ENCODE measurements at places on chromosomes 16 and 17.

DNA sequence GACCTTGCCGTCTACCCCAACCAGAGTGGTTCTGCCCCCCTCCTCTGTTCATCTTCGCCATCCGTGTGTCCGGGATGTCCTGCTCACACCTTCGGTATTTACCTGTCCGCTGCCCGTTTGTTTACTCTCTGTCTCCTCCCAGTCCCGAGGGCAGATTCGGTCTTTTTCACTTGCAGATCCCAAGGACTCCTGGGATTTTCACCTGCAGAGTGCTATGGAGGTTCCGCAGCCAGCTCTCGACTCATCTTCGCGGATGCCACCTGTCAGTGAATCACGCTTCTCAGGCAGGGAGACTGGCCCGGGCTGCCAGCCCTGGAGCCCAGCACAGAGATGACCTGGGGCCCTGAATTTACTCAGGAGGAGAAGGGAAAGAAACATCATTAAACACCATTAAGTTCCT, 8.1 kb downstream of the CRISPLD2 start:
- H3K27ac ChIP-seq, result no peak overlapping the region
- no peaks in the 10 kb centered on the region for H3K27me3 ChIP-seq
- no peaks in the 10 kb centered on the region for H3K4me1 ChIP-seq
- DNase-seq, result no peak
- H3K36me3 ChIP-seq, result no peaks in the 10 kb centered on the region
- H3K4me3 ChIP-seq, result no peak overlapping the region

- no peak overlapping the region for H3K27ac ChIP-seq
- peaks cover 27% of the 10 kb centered on the region for H3K4me1 ChIP-seq
- peak; percentile 70 for DNase-seq
- no peaks in the 10 kb centered on the region for H3K36me3 ChIP-seq
These were observed 5.0 kb downstream of the CORO6 start for GRCh38 chr17:29617481-29618271.

- H3K27ac ChIP-seq, result peak overlapping the region; percentile 84
- H3K36me3 ChIP-seq, result no peaks in the 10 kb centered on the region
- H3K4me3 ChIP-seq, result peak overlapping the region; percentile 41
- no peaks in the 10 kb centered on the region for H3K4me1 ChIP-seq
- no peaks in the 10 kb centered on the region for H3K27me3 ChIP-seq
These were observed 1.5 kb upstream of the MAF start for GRCh38 chr16:79601931-79602627.

DNA sequence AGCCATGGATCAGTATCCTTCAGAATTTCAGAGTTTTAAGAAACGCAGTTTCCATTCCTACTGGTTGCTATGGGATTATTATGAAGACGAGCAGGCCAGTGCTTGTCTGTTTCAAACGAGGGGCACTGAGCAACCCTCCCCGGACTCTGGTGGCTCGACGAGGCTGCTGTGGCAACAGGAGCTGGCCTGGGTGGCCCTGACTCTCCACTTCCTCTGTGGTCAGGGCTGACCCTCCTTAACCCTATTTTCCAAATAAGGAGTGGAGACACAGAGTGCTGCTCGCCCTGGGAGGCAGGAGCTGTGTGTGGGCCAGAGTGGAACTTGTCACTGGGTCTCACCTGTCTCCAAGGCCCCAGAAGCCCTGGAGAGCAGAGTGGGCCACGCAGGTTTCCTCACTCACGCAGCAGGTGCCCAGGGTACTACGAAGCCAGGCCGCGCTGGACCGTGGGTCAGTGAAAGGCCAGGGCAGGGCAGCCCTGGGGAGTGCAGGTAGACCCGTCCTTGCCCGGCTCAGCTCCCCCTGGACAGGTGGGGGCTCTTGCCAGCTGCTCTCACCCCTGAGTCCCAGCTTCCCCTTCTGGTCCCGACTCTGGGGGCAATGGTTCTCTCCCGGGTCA, 3.3 kb downstream of the GALNS start:
- DNase-seq, result no peak
- H3K4me3 ChIP-seq, result no peak overlapping the region
- no peaks in the 10 kb centered on the region for H3K36me3 ChIP-seq

DNA sequence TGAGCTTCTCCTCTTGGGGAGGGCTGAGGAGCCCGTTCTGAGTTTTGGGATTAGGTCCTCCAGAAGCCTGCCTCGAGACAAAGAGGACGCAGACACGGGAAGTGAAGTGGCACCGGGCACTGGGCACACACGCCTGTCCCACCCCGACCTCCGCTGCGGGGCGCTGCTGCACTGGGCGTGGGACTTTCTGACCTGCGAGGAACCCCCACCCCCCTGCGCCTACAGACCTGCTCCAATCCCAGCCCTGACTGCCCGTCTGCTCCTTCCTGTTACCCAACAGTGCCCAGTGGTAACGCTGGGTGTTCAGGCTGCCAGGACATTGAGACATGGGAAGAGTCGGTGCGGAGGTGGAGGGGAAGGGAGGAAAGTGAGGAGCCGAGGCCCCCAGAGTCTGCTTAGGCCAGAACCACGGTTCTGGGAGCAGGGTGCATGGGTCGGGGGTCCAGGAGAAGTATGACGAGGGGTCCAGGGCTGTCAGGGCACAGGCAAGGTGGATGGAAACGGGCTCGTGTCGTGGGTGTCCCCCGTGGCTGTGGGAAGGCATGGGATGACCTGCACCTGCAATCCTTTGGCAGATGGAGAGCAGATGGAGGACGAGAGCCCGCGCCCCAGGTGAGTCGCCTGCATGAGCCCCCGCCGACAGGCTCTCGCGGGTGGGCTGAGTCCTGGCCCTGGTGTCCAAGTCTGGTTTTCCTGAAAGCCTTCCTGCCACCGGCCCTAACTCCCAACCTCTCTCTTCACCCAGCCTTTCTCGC, 112.0 kb upstream of the CREBBP start:
- no peaks in the 10 kb centered on the region for H3K36me3 ChIP-seq
- H3K4me1 ChIP-seq, result no peaks in the 10 kb centered on the region
- no peak overlapping the region for H3K4me3 ChIP-seq
- no peak overlapping the region for H3K27ac ChIP-seq
- no peaks in the 10 kb centered on the region for H3K27me3 ChIP-seq

GRCh38 chr17:38596651-38597050, 9.1 kb downstream of the SRCIN1 start:
- no peak overlapping the region for H3K27ac ChIP-seq
- no peak overlapping the region for H3K4me3 ChIP-seq
- no peaks in the 10 kb centered on the region for H3K36me3 ChIP-seq

DNA sequence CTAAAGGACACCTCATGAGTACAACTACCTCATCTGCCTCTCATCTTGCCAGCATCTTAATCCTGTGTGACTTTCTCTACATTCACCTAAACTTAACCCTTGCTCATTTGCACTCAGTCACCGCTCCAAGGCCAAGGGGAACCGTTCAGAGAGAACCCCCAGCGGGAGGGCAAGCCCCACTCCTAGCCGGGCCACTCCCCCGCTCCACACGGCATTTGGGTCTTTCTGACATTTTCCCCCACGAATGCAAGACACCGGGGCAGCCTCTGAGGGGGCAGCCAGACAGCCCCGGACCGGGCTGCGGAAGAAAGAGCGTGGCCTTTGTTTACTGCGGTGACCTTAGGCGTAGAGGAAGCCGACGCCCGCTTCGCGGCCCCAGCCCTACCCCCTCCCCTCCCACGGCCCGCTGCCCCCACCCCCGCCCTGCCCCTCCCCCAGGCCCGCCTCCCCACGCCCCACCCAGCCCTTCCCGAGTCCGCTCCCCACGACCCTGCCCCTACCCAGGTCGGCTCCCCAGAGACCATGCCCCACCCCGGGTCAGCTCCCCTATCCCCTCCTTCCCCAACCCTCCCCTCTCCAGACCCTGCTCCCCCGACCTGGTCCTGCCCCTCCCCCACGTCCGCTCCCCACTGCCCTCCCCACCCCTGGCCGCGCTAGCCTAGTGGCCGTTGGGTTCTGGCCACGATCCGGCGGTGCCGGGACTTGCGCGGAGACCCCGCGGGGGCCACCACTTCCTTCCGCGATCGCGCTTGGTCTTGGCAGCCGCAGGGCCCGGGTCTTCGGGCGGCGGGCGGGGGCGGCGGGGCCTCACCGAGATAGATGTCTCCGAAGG, 789 bp downstream of the CSNK1D start:
- H3K4me1 ChIP-seq, result peaks cover 35% of the 10 kb centered on the region
- H3K27me3 ChIP-seq, result no peaks in the 10 kb centered on the region
- peak; percentile 29 for DNase-seq
- no peaks in the 10 kb centered on the region for H3K36me3 ChIP-seq

DNA sequence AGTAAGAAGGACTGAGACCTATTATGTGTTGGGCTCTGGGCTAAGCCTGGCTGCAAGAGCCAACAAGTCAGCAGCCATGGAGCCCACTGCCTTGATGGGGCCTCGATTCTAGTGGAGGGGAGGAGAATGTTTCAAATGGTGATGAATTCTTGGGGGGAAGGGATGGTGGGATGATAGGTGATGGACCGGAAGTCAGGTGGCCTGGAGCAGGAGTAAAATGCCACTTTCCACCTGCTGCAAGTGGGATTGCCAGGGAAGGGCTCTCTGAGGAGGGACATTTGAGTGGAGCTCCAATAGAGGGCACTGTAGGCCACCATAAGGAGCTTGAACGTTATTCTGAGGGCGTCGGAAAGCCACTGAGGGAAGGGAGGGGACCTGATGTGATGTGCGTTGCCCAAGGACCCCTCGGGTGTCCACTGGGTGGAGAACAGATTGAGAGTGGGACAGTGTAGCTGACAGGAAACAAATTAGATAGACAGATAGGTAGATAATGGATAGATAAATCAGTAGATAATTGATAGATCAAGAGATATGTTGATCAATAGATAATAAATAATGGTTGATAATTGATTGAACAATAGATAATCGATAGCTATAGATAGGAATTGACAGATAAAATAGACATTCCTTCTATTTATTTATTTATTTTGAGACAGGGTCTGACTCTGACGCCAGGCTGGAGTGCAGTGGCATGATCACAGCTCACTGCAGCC, 18.2 kb upstream of the NXPH3 start:
- no peak overlapping the region for H3K27ac ChIP-seq
- H3K4me1 ChIP-seq, result no peaks in the 10 kb centered on the region
- no peaks in the 10 kb centered on the region for H3K36me3 ChIP-seq
- no peaks in the 10 kb centered on the region for H3K27me3 ChIP-seq
- H3K4me3 ChIP-seq, result no peak overlapping the region

DNA sequence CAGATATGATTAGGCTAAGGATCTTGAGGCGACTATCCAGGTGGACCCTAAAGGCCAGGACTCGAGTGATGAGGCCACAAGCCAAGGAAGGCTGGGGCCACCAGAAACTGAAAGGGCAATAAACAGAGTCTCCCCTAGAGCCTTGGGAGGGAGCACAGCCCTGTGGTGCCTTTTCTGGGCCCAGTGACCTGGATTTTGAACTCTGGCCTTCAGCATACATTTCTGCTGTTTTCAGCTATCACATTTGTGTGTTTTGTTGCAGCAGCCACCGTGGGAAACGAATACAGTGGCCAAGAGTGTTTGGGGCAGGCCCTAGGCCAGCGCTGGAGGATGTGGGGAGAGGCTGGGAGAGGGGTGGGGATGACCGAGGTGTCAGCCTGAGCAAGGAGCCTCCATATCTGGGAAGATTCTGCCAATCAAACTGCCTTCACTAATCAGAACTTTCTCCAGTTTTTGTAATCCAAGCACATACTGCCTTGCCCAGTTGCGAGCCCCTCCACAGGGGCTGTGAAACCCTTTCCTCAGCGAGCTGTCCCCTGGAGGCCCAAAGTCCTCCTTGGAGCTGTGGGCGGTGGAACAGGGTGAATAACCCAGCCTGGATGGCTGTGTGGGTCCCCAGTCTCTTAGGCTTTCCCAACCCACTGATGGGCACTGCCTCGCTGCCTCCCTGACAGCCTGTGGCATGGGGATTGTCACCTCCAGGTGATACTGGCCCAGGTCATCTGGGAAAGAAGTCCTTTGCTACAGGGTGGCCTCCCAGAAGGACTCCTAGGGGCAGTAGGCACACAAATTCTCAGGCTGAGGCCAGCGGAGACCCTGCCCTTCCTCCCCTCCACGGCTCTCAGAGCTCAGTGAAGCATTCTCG, 16.8 kb downstream of the B9D1 start:
- no peak for DNase-seq
- no peak overlapping the region for H3K27ac ChIP-seq
- no peaks in the 10 kb centered on the region for H3K27me3 ChIP-seq

DNA sequence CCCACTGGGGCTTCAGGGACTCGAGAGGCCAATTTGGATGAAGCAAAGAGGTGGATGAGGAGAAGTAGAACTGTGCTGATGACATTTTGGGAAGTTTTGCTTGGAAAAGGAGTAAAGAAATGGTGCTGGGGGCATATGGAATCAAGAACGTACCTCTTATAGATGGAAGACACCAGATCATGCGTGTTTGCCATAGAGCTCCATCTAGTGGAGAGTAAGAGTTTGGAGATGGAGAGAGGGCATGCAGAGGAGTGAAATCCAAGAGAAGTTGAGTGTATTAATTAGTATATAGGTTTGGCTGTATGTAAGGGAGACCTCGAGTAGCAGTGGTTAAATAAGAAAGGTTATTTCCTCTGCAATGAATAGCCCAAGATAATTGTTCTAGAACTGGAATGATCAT, 56.0 kb downstream of the SHISA6 start:
- DNase-seq, result no peak
- H3K27ac ChIP-seq, result no peak overlapping the region
- no peaks in the 10 kb centered on the region for H3K36me3 ChIP-seq

DNA sequence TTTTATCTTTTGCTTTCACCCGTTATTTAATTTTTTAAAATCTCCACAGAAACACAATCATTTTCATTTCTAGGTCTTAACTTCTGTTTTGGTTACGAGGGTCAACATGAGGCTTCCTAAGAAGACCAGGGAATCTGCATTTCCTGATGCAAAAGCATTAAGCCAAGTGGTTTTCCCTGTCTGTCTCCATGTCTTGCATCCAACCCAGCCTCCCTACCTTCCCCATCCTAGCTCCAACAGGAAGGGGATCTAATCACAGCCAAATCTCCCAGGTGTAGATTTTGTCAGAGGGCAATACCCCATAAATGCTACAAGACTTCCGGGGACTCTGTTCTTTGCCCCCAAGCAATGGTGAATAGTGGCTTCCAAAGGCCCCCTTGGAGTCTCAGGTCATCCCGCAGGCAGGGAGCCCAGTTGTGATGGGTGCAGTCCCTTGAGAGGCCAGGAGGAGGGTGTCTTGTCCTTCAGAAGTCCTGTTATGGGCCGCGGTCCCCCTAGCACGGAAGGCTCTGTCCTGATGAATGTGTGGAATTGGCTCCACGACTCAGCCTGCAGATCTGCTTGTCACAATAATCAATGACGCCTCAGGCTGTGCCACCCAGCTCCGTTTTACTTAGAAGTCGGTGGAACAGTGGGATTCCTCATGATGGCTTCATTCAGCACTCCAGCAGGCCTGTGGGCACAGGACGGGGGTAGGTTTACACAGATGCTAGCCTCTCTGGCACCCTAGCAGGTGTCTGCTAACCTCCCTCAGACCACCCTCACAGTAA, 141.1 kb downstream of the RGS9 start:
- DNase-seq, result peak; percentile 40
- H3K4me1 ChIP-seq, result no peaks in the 10 kb centered on the region
- no peak overlapping the region for H3K4me3 ChIP-seq
- no peaks in the 10 kb centered on the region for H3K27me3 ChIP-seq
- no peak overlapping the region for H3K27ac ChIP-seq

DNA sequence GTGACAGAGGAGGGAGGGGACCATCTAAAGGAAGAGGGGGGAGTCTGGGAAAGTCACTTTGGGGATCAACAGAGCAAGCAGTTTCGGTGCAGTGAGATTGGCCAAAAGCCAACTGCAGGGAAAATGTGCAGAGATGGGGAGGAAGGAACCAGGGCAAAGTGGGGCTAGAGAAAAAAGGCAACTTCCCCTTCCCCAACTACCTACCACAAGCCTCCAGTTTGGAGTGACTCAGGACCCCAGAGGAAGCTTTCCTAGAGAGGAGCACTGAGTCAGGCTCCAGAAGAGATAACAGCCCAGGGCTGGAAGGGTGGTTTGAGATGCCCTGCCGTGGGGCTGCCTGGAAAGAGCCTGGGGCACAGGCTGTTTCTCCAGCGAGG, 6.9 kb upstream of the CD300LD start:
- DNase-seq, result no peak
- H3K4me1 ChIP-seq, result no peaks in the 10 kb centered on the region
- no peak overlapping the region for H3K27ac ChIP-seq
- H3K27me3 ChIP-seq, result no peaks in the 10 kb centered on the region
- H3K36me3 ChIP-seq, result no peaks in the 10 kb centered on the region

Data from pancreas (tissue), 10 donors.